ENCODE measurements at places on chromosomes 4 and X. TPM values are rescaled to one million over a fixed set of nuclear protein-coding genes. Genes with fewer than 3 reads are reported as not detected.

TGIF2LX gene
- total RNA-seq: not detected

DNA sequence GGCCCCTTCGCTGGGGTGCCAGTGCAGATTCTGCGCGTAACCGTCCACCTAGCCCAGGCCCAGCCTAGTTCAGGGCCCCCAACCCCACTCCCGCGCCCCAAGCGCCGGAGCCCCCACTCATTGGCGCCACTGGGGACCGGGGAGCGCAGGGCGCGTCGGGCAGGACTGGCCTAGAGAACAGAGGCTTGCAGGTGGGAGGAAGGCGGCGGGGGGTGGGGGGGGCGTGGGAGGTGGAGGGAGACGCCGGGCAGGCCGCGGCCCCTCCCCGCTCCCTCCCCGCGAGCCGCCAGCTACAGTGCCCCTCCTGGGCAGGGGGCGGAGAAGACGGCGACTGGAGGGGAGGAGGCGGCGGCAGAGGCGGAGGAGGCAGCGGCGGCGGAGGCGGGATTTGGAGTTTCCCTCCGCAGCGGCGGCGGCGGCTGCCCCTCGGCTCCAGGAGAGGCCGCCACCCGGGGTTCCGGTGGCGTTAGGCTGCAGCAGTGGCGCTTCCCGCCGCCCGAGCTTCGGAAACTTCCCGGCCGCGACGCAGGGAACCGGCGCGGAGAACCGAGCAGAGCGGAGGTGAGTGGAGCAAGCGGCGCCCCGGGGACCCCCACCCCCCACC is 4.8 kb upstream of the DUSP9 start:
- DNase-seq: no peak

DNA sequence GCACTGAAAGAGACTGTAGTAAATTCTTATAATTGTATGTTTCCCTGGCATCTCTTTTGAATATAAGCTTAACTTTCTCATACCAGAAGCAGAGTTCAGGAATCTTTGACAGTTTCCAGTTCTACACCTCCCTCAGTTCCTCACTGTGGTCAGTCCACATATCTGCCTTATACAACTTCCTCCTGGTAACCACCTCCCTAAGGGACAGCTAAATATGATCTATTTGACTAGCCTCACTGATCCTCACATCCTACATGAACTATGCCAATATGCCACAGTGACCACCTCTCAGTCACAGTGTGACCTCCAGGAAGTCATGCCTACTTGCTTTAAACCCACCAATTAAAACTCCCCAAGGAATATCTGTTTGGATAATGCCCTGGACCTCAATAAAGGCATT is 51.6 kb upstream of the HDAC8 start:
- DNase-seq: no peak

DNA sequence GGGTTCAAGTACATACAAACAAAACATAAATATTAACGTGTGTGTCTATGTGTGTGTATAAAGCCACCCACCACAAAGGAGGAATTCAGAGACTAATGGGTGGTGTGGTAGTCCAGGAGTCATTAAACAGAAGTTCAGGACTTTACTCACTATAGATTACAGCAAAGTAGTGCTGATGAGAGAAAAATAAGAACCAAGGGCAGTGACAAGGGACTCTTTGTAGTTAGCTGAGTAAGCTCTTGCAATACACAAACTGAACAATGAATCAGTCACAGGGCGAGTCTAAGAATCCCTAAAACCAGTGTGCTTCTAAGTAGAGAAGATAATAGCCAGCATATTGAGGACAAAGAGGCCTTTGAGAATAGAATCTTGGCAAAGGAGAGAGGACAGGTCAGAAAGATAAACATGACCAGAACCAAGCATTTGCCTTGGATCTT is 232.4 kb downstream of the PPP3CA start:
- DNase-seq: peak; percentile 48

- peak; percentile 69 for DNase-seq
Observed at GRCh38 chr4:155809835-155810234, 51.0 kb downstream of the GUCY1B1 start.

DNA sequence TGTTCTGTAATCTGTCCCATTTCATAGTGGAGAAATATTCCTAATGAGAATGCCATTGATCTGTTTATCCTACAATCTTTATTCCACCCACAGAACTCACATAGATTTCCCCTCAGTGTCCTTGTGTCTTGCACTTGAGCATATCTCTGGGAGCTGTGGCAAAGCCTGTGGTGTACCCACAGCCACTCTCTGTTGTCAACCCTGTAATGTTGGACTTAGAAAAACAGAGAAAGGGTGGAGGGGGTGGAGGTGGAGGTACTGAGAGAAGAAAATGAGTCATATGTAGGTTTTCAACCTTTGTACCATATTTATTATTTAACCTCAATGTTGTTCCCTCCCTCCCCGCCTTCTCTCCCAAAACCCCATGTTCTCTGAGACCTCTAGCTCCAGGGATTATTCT is 46.9 kb upstream of the TLL1 start:
- no peak for DNase-seq

Measured in G401 (cell line).